Activated effector memory CD4-positive, alpha-beta T cell treated with anti-CD3 and anti-CD28 coated beads, Interleukin-2, amount 50 U/mL, for 16 hours (primary cell): ENCODE measurements at places on chromosomes 13 and 19.

DNA sequence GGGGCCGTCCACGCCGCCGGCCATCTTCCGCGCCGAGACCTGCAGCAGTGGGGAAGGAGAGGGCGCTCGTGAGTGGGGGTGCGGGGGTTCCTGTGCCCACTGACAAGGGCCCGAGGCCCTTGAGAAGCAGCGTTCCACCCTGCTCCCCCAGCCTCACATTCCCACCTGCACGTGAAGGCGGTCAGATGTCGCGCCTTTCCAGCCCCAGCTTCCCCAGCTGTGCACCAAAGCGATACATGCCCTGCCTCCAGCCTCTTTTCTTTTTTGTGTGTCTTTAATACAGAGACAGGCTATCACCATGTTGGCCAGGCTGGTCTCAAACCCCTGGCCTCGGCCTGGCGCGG is 11.5 kb downstream of the ZBTB7A start:
- no peak for DNase-seq

- DNase-seq, result no peak
These were observed 24.1 kb downstream of the BLOC1S3 start for GRCh38 chr19:45202637-45203036.

- no peak for DNase-seq
These were observed 11.9 kb downstream of the SNRPA start for GRCh38 chr19:40762754-40763470.

DNA sequence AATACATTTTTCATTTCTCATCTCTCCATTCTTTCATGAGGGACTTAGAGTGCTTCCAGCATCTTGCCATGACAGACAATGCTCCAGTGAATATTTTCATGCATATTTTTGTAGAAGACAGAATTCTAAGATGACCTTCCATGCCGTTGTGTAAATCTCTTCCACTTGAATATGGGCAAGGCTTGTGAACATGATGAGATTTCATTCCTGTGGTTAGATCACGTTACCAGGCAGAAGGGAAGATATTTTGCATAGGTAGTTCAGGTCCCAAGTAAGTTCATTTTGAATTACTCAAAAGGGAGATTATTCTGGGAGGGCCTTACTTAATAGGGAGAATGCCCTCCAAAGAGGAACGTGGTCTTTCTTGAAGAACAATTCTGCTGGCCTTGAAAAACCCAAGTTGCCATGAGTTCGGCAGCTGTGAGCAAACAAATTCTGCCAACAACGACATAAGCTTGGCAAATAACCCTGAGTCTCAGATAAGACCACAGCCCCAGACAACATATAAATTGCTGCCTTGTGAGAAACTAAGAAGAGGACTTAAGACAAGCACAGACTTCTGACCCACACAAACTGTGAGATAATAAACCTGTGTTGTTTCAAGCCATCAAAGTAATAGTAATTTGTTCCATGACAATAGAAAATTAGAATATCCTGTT is 400.5 kb upstream of the GPC6 start:
- DNase-seq, result no peak

- DNase-seq, result peak; percentile 67
These were observed 22.9 kb downstream of the TLE2 start for GRCh38 chr19:3006075-3006767.

GRCh38 chr19:27746691-27747380 is 1466.1 kb downstream of the UQCRFS1 start:
- DNase-seq, result peak; percentile 58

GRCh38 chr13:60887711-60888110 is 490.7 kb downstream of the TDRD3 start:
- DNase-seq, result no peak

DNA sequence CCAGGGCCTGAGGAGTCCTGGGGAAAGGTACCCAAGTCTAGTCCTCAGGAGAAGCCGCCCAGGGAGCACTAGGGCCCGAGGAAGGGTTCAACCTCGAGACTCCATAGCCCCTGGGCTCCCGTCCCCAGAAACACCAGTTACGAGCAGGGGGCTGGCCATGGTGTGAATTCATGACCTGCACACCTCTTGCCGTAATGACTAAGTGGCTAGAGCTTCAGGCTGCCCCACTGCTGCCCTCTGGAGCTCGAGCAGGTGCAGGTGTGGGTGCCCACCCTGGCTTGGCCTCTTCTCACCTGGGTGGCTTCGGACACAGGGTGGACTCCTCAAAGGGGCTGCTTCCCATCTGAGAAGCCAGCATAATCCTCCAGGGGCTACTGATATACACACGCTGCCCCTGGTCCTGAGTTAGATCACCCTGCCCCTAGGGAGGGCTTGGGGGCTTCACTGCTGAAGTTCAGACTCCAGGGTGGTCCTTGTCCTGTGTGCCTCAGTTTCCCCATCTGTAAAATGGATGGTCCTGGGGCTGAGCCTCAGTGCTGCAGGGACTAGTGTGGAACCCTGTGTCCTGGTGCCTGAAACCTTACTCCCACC is 13.6 kb downstream of the SPC24 start:
- no peak for DNase-seq

- no peak for DNase-seq
These were observed 31.6 kb downstream of the SHISA2 start for GRCh38 chr13:26019881-26020870.

DNA sequence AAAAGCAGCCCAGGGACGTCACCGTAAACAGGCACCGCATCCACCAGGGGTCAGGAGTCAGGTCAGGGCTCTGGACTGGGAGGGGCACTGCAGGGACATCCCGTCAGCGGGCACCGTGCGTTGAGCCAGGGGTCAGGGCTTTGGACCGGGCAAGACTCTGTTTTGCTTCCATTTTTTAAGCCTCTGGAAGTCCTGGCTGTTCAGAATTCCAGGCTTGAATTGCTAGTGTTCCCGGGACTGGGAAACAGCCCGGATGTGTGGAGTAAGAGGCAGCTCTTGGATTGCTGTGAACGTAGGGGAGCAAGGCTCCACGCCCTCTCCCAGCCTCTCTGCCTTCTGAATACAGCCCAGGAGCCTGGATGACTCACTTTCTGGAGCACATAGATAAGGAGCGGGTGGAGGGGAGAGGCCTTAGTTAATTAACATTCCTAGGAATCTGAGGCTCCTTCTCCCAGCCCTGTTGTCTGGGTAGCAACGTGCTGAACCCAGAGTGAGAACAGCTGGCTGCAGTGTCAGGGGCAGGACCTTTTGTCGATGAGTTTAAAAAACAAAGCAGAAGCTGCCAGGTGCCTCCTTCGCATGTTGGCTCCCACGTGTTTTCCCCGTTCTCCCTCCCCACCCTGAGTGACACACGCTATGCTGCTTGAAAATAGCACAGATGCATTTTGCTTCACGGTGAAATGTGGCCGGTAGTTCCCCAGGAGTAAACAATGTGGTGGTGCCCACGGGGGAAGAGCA is 21.9 kb downstream of the ATP11A start:
- peak; percentile 61 for DNase-seq
